Activated CD4-positive, alpha-beta T cell treated with anti-CD3 and anti-CD28 coated beads, Interleukin-2, amount 10 ng/mL, durations not matched to agents 24 days and 14 days (primary cell): ENCODE measurements at places on chromosomes 11 and 22.
A peak's percentile ranks its signal among the peaks of the same experiment; 100 is the strongest.

DNA sequence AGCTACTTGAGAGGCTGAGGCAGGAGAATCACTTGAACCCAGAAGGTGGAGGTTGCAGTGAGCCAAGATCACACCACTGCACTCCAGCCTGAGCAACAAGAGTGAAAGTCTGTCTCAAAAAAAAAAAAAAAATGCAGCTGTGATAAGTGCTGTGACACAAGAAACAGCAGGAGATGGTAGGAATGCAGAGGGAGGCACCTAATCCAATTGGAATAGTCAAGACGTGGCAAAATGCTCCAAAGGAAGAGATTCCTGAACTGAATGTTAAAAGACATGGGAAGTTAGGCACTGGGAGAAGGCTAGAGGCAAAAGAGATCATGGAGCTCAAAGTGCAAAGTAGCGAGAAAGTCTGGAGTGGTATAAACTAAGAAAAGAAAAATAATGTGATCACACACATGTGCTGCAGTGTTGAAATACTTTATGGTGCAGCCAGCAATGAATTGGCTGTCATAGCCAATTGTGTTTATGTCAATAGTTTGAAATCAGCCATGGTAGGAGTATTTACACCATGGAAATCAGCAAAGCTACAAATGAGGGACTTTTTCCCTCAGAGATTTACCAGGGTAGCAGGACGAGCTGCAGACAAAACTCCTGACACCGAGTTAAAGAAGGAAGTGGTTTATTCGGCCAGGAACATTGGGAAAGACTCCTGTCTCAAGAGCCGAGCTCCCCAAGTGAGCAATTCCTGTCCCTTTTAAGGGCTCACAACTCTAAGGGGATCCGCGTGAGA lies 40.9 kb upstream of the LIPT2 start:
- H3K4me1 ChIP-seq, result no peaks in the 10 kb centered on the region
- no peaks in the 10 kb centered on the region for H3K36me3 ChIP-seq
- H3K27ac ChIP-seq, result no peak overlapping the region
- H3K27me3 ChIP-seq, result peaks cover 5% of the 10 kb centered on the region
- DNase-seq, result no peak

- no peak overlapping the region for H3K4me3 ChIP-seq
- H3K4me1 ChIP-seq, result peaks cover 19% of the 10 kb centered on the region
- no peak for DNase-seq
- peaks cover 19% of the 10 kb centered on the region for H3K27me3 ChIP-seq
- no peak overlapping the region for H3K27ac ChIP-seq
These were observed 184.8 kb downstream of the DSCAML1 start for GRCh38 chr11:117612177-117612576.

DNA sequence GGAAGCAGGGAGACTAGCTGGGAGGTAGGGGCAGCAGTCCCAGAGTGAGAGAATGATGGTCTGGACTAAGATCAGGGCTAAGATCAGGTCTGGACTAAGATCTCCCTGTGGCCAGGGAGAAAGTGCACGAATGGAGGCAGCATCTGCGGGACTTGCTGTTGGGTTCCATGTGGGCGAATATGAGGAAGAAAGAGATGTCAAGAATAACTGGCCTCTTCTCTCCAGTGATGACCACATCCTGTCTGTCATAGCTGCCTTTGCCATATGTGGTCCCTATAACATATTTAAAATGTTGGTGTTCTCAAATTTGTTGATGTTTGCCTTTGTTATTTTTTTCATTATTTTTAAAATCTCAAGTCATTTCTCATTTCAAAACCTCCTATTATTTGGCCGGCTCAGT lies 27.4 kb upstream of the CXCR5 start:
- no peaks in the 10 kb centered on the region for H3K27me3 ChIP-seq
- no peak overlapping the region for H3K4me3 ChIP-seq
- no peaks in the 10 kb centered on the region for H3K36me3 ChIP-seq
- no peak for DNase-seq
- H3K27ac ChIP-seq, result no peak overlapping the region
- peaks cover 13% of the 10 kb centered on the region for H3K4me1 ChIP-seq

DNA sequence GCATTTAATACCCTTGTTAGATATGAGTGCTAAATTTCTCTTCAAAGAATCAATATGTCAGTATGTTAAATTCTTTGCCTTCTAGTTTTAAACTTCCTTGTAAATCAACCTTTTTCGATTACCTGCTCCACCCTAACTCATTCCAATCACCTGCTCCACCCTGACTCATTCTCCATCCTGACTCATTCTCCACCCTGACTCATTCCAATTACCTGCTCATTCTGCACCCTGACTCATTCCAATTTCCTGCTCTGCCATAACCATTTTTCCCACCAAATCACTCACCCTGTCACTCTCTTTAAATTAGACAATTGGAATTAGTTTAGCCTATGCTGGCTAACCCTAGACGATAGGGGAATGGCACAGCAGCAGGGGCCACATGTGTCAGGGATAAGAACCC lies 519.5 kb upstream of the LRRC4C start:
- no peaks in the 10 kb centered on the region for H3K27me3 ChIP-seq
- no peak for DNase-seq
- H3K36me3 ChIP-seq, result no peaks in the 10 kb centered on the region
- H3K27ac ChIP-seq, result no peak overlapping the region

- H3K4me1 ChIP-seq, result no peaks in the 10 kb centered on the region
- H3K27ac ChIP-seq, result no peak overlapping the region
- no peaks in the 10 kb centered on the region for H3K27me3 ChIP-seq
- H3K4me3 ChIP-seq, result no peak overlapping the region
These were observed 24.3 kb upstream of the OR52J3 start for GRCh38 chr11:5021996-5022395.

DNA sequence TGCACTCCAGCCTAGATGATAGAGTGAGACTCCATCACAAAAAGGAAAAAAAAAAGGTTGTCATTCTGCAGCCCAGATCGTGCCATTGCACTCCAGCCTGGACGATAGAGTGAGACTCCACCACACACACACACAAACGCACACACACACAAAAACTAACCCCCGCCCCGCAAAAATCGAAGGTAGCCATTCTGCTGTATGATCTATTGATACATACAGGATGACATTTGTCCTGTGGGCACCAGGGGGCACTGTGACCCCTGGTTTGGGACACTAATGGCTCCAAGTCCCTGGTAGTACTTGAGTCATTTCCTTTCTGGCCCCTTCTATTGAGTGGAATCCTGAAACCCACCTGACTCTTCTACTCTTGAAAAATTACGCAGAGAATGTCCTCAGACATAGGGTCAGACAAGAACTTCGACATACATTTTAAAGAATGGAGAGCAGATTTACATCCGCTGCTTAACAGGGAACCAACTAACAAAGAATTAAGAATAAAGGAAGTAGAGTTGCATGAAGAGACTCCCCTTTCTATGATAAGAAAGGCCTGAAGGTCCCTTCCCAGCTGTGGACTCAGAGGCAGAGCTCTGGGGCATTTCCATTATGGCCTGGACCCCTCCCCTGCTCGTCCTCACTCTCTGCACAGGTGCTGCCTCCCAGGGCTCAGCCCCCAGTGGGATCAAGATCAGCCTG lies 35.0 kb upstream of the PRAME start:
- no peaks in the 10 kb centered on the region for H3K36me3 ChIP-seq
- H3K4me3 ChIP-seq, result no peak overlapping the region
- H3K27me3 ChIP-seq, result peaks cover 18% of the 10 kb centered on the region
- peak; percentile 86 for DNase-seq

- H3K36me3 ChIP-seq, result no peaks in the 10 kb centered on the region
- no peak for DNase-seq
- H3K4me3 ChIP-seq, result no peak overlapping the region
- peaks cover 32% of the 10 kb centered on the region for H3K27me3 ChIP-seq
- no peak overlapping the region for H3K27ac ChIP-seq
These were observed 32.1 kb upstream of the ABCC8 start for GRCh38 chr11:17508791-17509190.

- no peak overlapping the region for H3K4me3 ChIP-seq
- no peaks in the 10 kb centered on the region for H3K36me3 ChIP-seq
- DNase-seq, result no peak
- H3K27ac ChIP-seq, result no peak overlapping the region
These were observed 23.5 kb downstream of the LARGE1 start for GRCh38 chr22:33896575-33897447.

GRCh38 chr11:1178906-1179305 lies 21.2 kb downstream of the MUC5AC start:
- H3K36me3 ChIP-seq, result peaks cover 4% of the 10 kb centered on the region
- H3K27me3 ChIP-seq, result no peaks in the 10 kb centered on the region
- DNase-seq, result no peak
- no peak overlapping the region for H3K4me3 ChIP-seq
- H3K27ac ChIP-seq, result no peak overlapping the region

DNA sequence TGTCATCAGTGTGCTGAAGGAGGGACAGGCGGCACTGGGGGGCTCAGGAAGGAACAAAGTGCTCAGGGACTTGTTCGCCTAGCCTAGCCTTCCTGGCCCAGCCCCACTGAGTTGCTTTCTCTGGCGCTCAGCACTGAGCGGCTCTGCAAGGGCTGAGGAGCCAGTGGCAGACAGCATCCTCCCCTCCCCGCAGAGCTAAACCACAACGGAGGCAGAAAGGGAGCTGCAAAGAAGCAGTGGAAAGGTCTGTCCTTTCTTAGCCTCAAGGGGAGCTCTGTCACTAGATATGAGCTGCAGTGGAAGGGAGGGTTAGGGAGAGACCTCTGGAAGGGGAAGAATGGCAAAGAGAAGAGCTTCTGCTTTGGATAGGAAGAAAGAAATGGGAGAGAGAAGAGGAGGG lies 89.7 kb upstream of the PHOX2A start:
- H3K27ac ChIP-seq, result peak overlapping the region; percentile 68
- DNase-seq, result peak; percentile 91

DNA sequence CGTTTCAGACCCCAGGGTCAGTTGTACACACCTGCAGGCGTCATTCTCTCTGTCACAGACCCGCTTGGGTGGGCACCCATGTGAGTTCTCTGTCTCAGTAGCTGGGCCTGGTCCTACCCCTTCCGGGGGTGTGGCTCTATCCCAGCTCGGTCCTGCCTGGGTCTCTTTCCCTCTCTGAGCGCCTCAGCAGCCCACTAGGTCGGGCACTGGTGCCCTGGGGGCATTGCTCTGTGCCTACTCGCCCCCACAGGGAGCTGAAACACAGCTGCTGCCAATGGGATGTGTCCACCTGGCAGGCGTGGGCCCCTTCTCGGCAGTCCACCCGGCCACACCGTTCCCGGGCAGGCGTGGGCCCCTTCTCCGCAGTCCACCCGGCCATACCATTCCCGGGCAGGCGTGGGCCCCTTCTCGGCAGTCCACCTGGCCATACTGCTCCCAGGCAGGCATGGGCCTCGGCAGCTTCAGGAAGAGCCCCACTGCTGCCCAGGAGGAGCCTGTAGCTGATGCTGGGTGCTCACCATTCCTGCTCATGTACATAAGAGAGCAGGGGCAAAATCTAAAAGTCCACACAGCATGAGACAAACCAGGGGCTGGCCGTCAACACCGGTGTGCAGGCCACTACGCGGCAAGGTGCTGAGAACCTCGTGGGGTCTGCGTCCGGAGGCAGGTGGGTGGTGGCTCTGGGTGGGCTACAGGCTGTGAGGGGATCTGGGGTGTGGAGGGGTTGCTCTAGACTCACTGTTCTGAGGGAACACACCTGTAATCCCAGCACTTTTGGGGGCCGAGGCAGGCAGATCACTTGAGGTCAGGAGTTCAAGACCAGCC lies 12.3 kb downstream of the MLC1 start:
- no peak for DNase-seq
- H3K4me1 ChIP-seq, result no peaks in the 10 kb centered on the region
- no peaks in the 10 kb centered on the region for H3K36me3 ChIP-seq
- H3K4me3 ChIP-seq, result no peak overlapping the region
- no peaks in the 10 kb centered on the region for H3K27me3 ChIP-seq

DNA sequence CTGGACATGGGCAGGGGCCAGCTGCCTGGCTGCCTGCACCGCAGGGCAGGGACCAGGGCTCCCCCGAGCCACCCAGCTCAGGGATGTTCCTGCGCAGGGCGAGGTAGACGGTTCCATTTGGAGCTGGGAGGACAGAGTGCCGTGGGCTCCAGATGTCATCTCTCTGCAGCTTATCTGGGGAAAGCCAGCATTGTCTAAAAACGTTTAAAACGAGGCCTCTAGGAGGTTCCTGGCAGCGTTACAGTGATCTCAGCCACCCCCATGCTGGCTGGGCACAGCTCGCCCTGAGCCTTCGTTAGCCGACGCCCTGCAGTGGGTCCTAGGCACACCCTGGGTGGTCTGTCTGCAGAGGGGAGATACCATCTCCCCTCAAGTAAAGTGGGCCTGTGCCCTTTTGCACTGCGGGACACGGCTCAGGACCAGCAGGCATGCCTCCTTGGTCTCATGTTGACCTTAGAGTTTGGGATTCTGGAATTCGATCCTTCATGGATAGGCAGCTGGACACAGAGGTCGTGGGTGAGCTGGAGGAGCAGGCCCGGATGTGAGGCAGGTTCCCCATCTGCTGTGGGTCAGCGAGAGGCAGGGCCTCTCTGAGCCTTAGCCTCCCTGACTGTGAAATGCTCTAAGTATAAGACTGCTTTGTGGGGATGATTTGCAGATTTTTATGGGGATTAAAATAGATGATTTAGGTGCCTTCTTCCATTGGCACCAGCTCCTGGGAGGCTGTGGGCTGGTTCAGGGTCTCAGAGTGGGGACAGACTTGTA lies 14.1 kb downstream of the SYNGR1 start:
- no peak for DNase-seq
- peaks cover 2% of the 10 kb centered on the region for H3K27me3 ChIP-seq
- no peaks in the 10 kb centered on the region for H3K36me3 ChIP-seq
- H3K27ac ChIP-seq, result no peak overlapping the region
- no peaks in the 10 kb centered on the region for H3K4me1 ChIP-seq
- no peak overlapping the region for H3K4me3 ChIP-seq

- H3K27ac ChIP-seq, result no peak overlapping the region
- peaks cover 6% of the 10 kb centered on the region for H3K4me1 ChIP-seq
- DNase-seq, result no peak
- H3K4me3 ChIP-seq, result no peak overlapping the region
These were observed 3.9 kb upstream of the PLA2G3 start for GRCh38 chr22:31144223-31144622.

GRCh38 chr11:122213171-122213570 lies 97.2 kb upstream of the BLID start:
- no peaks in the 10 kb centered on the region for H3K4me1 ChIP-seq
- H3K27ac ChIP-seq, result no peak overlapping the region
- H3K4me3 ChIP-seq, result no peak overlapping the region
- DNase-seq, result no peak
- peaks cover 3% of the 10 kb centered on the region for H3K27me3 ChIP-seq

- H3K27me3 ChIP-seq, result no peaks in the 10 kb centered on the region
- peak; percentile 89 for DNase-seq
- H3K27ac ChIP-seq, result peak overlapping the region; percentile 92
- H3K36me3 ChIP-seq, result peaks cover 12% of the 10 kb centered on the region
These were observed 802 bp downstream of the ATG2A start for GRCh38 chr11:64916040-64916774.
